ENCODE measurements at places on chromosomes 11 and 22.

GRCh38 chr11:1876361-1877063 is 15.2 kb downstream of the PRR33 start:
- peak; percentile 92 for DNase-seq

DNA sequence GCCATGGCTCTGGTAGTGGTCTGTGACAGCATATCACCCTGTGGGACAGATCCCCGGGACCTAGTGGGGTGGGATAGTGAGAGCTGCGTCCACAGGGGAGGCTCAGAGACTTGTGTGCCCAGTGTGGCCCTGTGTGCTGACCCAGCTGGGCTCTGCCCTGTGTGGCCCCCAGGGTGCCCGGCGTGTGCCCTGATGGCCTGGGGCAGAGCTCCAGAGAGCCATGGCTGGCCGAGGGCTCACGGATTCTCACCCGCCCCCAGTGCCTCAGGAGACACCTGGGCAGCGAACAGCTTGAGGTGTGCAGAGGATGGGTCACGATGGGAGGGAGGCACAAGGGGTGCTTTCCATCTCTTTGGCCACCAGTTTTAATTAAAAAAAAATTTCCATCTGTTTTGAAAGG is 11.8 kb downstream of the LRP5 start:
- DNase-seq = no peak

DNA sequence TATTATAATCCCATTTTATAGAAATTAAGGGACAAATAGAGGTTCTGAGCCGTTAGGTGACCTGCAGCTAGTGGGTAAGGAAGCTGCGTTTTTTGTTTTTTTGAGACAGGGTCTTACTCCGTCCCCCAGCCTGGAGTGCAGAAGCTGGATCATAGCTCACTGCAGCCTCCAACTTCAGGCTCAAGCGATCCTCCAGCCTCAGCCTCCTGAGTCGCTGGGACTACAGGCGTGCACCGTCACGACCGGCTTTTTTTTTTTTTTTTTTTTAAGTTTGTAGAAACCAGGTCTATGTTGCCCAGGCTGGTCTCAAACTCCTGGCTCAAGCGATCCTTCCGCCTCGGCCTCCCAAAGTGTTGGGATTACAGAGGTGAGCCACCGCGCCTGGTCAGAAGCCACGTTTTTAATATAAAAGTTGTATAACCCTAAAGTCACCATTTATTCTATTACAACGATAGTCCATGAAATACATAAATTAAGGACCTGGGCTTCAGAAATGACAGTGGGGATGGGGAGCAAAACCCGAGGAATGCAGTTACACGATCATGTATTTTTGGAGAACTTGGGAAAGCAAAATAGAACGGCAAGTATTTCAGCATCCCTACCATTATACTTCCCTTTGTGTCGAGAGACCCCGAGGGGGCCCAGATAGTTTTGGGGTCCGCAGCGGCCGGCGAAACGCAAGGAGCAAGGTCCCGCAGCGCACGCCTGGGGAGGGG is 638 bp downstream of the SAAL1 start:
- DNase-seq = no peak

GRCh38 chr11:90717522-90717921 is 494.7 kb upstream of the CHORDC1 start:
- DNase-seq = no peak

DNA sequence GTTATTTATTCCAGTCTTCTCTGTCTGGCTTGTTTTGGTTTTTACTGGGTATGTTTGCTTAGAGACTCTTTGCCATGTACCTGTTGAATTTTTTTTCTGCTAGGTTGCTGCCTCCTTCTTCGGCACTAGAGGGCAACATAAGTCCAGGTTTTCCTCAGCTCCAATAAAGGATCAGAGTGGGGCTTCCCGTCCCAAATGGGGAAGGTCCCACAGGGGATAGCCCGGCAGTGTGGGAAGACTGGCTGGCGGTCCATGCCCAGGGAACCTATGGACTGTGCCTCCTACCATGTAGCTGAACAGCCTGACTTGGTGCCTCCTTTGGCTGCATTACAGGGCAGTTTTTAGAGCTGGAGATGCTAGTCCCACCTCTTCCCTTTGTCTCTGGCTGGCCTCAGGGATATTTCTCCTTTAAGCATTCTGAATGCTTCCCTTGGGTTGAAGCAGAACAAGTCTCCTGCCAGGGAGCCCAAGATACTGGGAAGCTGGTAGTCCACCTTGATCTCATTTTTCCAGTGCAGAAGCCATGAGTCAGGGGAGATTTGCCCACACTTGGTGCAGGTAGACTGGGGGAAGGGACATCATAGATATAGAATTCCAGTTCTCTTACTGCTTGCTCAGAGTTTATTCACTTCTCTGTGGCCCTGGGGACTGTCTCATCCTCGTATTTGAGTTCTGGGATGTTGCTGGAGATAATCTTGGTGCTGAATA is 60.2 kb downstream of the BRD1 start:
- peak; percentile 18 for DNase-seq
